ENCODE measurements at places on chromosomes 6 and 20. TPM values are rescaled to one million over a fixed set of nuclear protein-coding genes. Genes with fewer than 3 reads are reported as not detected.

- no peak overlapping the region for H3K4me3 ChIP-seq
- no peak for DNase-seq
- peaks cover 7% of the 10 kb centered on the region for H3K27me3 ChIP-seq
- H3K36me3 ChIP-seq = peaks cover 4% of the 10 kb centered on the region
These were observed 33.1 kb downstream of the MYLIP start for GRCh38 chr6:16162003-16162402.

- no peaks in the 10 kb centered on the region for H3K27me3 ChIP-seq
- no peak overlapping the region for H3K4me3 ChIP-seq
- no peak for DNase-seq
- no peak overlapping the region for H3K27ac ChIP-seq
- no peaks in the 10 kb centered on the region for H3K4me1 ChIP-seq
These were observed 592.1 kb upstream of the NRSN1 start for GRCh38 chr6:23533944-23534343.

GRCh38 chr6:16319813-16320532, 81.6 kb downstream of the GMPR start:
- DNase-seq = peak; percentile 82
- H3K27me3 ChIP-seq = no peaks in the 10 kb centered on the region
- H3K4me1 ChIP-seq = peaks cover 78% of the 10 kb centered on the region

GRCh38 chr20:52817511-52817910, 154.6 kb upstream of the TSHZ2 start:
- H3K4me1 ChIP-seq = no peaks in the 10 kb centered on the region
- no peaks in the 10 kb centered on the region for H3K36me3 ChIP-seq
- peaks cover 4% of the 10 kb centered on the region for H3K27me3 ChIP-seq

DNA sequence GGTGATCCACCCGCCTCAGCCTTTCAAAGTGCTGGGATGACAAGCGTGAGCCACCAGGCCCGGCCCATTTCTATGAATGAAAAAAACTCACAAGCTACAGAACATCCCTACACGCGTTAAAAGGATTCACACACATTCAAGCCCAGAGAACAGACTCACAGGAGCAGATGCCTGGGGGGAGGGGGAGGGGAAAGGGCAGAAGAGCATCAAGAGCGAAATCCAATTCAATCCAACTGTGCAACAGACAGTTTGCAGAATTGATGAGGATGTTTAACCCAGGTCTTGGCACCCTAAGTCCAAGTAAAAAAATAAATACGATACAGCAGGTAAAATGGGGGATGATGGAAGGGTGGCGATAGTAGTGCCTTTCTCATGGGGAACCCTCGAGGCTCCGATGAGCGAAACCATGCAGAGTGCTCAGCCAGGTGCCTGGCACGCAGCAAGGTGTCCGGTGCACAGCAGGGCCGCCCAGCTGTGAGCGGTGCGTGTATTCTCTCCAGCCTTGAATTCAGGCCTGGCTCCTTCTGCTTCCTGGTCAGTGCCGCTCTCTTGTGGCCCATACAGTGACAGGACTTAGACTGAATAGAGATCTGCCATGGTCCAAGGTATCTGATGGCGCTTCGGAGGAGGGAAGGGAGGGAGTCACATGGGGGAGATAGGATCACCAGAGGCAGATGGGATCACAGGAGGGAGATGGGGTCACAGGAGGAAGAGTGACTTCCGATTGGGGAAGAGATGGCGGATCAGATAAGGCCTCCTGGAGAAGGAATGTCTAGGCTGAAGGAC, 35.4 kb upstream of the ANGPT4 start:
- DNase-seq = no peak
- no peak overlapping the region for H3K4me3 ChIP-seq
- peaks cover 37% of the 10 kb centered on the region for H3K27me3 ChIP-seq

DNA sequence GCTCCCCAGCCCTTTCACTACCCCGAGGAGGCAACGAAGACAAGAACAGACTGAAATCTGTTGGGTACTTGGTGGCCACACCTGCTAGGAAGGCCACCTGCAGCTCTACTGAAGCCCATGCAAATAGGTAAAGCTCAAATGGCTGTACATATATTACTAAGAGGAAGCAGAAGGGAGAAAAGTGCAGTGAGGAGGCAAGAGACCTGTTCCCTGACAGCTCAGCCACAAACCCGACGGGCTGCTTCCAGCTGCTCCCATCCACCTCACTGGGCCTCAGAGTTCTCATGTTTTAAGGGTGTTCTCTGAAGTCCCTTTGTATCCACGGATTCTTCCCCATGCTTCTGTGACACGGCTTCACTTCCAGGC, 24.6 kb downstream of the TRAM2 start:
- H3K4me1 ChIP-seq = peaks cover 2% of the 10 kb centered on the region
- DNase-seq = no peak
- H3K27me3 ChIP-seq = no peaks in the 10 kb centered on the region
- H3K36me3 ChIP-seq = no peaks in the 10 kb centered on the region
- no peak overlapping the region for H3K27ac ChIP-seq

GRCh38 chr6:23302514-23302913, 733.1 kb downstream of the HDGFL1 start:
- H3K27me3 ChIP-seq = no peaks in the 10 kb centered on the region
- H3K4me1 ChIP-seq = no peaks in the 10 kb centered on the region
- no peak overlapping the region for H3K4me3 ChIP-seq
- DNase-seq = no peak
- no peak overlapping the region for H3K27ac ChIP-seq
- no peaks in the 10 kb centered on the region for H3K36me3 ChIP-seq

DNA sequence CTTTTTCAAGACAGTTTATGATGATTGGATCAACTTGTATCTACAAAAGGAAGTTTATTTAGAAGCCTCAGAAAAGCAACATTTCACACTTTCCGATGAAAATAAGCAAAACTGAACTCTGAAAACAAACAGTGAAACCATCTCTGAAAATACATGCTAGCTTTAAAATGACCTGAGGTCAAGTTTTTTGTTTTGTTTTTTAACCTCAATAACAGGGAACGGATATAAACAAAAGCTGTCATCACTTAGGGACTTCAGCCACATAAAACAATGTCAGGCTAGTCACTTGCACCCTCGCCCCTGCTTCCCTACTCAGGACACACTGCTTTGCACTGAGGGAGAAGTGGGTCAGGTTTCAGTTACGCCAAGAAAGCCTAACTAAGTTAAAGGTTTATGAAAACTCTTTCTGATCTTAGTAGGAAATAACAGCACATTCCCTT, 11.6 kb downstream of the BACH2 start:
- H3K27ac ChIP-seq = peak overlapping the region; percentile 94
- DNase-seq = peak; percentile 49
- H3K27me3 ChIP-seq = no peaks in the 10 kb centered on the region
- peaks cover 45% of the 10 kb centered on the region for H3K36me3 ChIP-seq
- peak overlapping the region; percentile 64 for H3K4me3 ChIP-seq

GRCh38 chr6:35400901-35401311, 51.2 kb upstream of the FANCE start:
- no peak for DNase-seq
- no peaks in the 10 kb centered on the region for H3K27me3 ChIP-seq
- H3K4me1 ChIP-seq = peaks cover 13% of the 10 kb centered on the region
- peak overlapping the region; percentile 72 for H3K27ac ChIP-seq

DNA sequence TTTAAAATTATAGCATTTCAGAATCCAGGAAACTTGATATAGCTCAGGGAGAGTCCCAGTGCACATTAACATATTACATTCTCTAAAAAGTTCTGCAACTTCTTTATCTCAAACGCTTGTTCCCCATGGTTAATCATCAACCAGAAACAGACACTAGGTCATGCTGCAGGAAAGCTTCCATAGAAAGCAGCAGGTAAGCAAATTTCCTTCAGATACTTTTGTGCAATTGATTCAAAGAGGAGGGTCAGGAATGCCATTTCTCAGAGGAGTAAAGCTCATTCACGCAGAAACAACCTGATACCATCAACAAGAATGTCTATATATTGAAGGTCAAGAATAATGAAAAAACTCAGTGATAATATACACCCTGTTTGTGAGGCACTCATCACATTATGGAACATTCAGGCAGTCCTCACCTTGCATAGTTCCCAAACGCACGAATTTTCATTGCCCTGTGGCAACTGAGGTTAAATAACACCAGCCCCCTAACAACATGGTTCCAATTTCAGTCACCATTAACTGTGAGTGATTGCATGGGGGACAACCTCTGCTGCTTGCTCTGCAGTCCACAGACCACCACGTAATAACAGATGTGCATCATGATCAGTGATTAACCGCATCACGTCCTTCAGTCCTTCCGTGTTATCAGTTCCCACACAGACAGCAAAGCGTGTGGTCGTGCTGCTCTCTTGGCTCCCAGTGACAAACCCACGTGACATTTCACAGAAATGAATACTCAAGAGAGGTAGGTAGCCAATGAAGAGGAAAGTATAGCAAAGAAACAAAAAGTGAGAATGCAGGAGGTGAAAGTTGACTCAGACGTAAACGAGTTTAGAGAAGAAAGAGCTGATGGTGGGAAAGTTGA, 95.7 kb downstream of the LY86 start:
- peak overlapping the region; percentile 31 for H3K27ac ChIP-seq
- H3K4me3 ChIP-seq = no peak overlapping the region
- peak; percentile 72 for DNase-seq
- H3K4me1 ChIP-seq = peaks cover 35% of the 10 kb centered on the region
- H3K27me3 ChIP-seq = peaks cover 4% of the 10 kb centered on the region

DNA sequence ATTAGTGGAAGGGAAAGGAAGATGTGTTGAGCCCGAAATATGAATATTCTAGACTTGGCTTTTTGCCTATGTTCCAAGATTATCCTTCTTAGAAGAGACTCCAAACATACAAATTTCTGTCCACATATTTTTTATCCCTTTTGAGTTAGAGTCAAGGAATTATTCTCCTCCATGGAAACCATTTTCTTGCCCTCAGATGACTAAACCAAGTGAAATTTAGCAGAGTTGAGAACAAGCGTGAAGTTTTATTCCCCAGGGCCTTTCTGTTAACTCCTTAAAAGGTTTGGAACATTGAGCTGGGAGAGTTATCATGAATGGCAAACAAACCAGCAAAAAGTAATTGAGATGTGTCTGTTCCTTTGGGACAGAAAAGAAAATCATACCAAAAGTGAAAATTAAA, 286.1 kb upstream of the PLCB4 start:
- no peak overlapping the region for H3K27ac ChIP-seq
- H3K4me1 ChIP-seq = no peaks in the 10 kb centered on the region
- no peaks in the 10 kb centered on the region for H3K36me3 ChIP-seq
- no peaks in the 10 kb centered on the region for H3K27me3 ChIP-seq
- DNase-seq = no peak

DNA sequence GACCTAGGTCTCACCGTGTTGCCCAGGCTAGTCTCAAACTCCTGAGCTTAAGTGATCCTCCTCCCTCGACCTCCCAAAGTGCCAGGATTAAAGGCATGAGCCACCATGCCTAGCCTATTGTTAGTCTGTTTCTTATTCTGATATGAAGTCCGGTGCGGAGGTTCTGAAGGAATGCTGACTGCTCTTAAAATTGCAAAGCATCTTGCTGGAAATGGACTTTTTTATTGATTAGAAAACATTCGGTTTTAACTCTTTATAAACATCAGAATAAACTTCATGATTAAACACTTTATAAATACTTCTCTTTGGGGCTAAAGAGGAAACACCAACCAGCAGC, 3.2 kb downstream of the TNFAIP3 start:
- peaks cover 34% of the 10 kb centered on the region for H3K4me1 ChIP-seq
- DNase-seq = no peak
- no peaks in the 10 kb centered on the region for H3K27me3 ChIP-seq
- H3K36me3 ChIP-seq = peaks cover 83% of the 10 kb centered on the region

DNA sequence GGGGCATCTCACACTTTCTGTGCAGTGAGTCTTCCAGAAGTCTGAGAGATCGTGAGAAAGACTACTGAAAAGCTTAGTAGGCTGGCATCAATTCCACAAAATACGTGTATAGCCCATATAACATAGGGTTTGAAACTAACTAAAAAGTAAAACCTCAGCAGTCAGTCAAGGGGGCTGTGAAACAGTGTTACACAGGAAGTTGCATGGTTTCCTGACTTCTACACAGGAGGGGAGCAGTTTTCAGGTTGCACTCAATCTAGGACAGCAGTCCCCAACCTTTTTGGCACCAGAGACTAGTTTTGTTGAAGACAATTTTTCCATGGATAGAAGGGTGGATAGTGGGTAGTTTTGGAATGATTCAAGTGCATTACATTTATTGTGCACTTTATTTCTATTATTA, 4.7 kb upstream of the LY86 start:
- no peak overlapping the region for H3K4me3 ChIP-seq
- peak; percentile 54 for DNase-seq
- peaks cover 5% of the 10 kb centered on the region for H3K36me3 ChIP-seq
- H3K27ac ChIP-seq = peak overlapping the region; percentile 5
- H3K27me3 ChIP-seq = no peaks in the 10 kb centered on the region

DNA sequence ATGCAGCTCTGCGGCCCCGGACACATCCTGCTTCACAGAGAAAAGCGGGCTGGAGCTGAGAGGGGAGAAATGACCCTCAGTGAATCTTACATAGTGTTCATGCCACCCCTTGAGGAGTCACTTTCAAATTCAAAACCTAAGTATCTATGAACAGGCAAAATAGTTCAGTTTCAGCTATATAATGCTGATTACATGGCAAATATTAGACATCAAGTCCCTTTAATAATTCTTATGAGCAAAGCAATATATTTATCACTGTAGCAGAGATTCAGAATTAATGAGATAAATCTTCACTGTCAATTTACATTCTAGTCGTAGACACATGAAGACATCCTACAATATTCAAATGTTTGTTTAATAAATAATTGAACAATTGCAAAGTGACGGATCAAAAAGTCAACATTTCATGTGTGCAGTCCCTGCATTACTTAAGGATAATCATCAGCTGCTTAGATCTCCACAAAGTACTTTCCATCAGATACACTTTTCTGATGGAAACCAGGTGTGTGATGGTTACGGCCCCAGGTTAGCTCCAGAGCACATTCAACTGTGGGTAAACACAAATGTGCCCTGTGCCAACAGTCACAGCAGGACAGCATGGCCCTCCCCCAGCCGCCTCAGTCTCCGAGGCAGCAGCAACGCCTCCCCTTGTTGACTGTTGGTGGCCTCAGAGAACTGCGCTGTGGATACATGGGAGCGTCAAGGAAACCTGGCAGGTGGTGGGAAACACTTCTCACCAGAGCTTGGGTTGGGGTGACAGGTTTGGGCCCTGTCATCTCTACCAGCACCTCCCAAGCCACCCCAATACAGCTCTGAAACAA, 787 bp upstream of the PRR18 start:
- peak overlapping the region; percentile 50 for H3K4me3 ChIP-seq
- no peak for DNase-seq
- H3K27me3 ChIP-seq = peaks cover 32% of the 10 kb centered on the region
- no peak overlapping the region for H3K27ac ChIP-seq

- H3K27me3 ChIP-seq = no peaks in the 10 kb centered on the region
- H3K27ac ChIP-seq = no peak overlapping the region
- H3K4me1 ChIP-seq = no peaks in the 10 kb centered on the region
- no peak for DNase-seq
- H3K36me3 ChIP-seq = no peaks in the 10 kb centered on the region
These were observed 63.3 kb downstream of the CD24 start for GRCh38 chr6:106910999-106911949.

- H3K27me3 ChIP-seq = peaks cover 2% of the 10 kb centered on the region
- DNase-seq = no peak
- no peak overlapping the region for H3K4me3 ChIP-seq
- no peak overlapping the region for H3K27ac ChIP-seq
These were observed 130.2 kb downstream of the TBC1D7 start for GRCh38 chr6:13198168-13198567.

GRCh38 chr6:49849213-49849907, 17.0 kb downstream of the CRISP1 start:
- no peaks in the 10 kb centered on the region for H3K4me1 ChIP-seq
- no peaks in the 10 kb centered on the region for H3K27me3 ChIP-seq
- H3K27ac ChIP-seq = no peak overlapping the region
- H3K36me3 ChIP-seq = no peaks in the 10 kb centered on the region

GRCh38 chr20:14865169-14865568, 527.8 kb upstream of the FLRT3 start:
- no peaks in the 10 kb centered on the region for H3K27me3 ChIP-seq
- H3K4me3 ChIP-seq = no peak overlapping the region
- no peaks in the 10 kb centered on the region for H3K4me1 ChIP-seq

The SIRPG gene
- 45.4 TPM for total RNA-seq

The PTCRA gene
- not detected for total RNA-seq

The RNF182 gene
- not detected for total RNA-seq
